Nucleus accumbens (tissue), 56 donors: ENCODE measurements at places on chromosomes 7 and 10.

DNA sequence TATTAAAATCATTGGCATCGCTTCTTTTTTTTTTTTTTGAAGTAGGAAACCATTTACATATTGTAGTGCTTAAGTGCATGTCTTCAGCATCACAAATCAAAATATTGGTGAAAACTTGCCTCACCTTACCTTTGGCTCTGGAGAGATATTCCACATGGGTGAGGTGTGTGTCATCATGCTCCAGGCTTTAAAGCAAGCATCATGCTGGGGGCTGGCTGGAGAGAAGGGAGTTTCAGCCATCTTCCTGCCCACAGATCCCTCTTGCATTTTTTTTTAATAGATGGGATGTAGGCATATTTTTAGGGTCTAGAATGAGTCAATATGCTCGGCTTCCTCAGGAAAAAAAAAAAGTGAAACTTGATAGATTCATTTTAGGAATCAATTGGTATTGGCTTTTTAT is 2.3 kb upstream of the INSYN2A start:
- no peak for DNase-seq

GRCh38 chr7:158828133-158829020 is 932 bp downstream of the ESYT2 start:
- DNase-seq, result no peak

DNA sequence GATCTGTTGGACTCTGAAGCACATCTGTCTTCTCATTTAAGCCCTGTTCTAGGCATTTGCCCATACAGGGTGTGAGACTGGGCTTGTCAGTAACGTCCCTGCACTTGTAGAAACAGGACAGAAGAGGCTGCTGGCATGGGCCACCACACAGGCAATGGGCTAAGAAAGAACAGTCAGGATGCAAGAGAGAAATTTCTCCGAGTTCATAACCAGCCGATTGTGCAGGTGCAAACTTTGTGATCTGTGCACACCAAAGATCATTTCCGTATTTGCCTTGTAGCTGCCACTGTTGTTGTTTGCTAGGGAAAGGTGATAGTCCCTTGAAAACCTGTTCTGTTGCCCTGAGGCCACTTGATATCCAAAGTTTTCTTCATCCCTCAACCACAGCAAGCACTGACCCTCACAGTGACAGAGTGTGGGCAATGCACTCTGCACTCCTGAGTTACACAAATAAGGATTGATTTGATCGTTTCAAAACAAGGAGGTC is 20.3 kb downstream of the KLF6 start:
- no peak for DNase-seq

DNA sequence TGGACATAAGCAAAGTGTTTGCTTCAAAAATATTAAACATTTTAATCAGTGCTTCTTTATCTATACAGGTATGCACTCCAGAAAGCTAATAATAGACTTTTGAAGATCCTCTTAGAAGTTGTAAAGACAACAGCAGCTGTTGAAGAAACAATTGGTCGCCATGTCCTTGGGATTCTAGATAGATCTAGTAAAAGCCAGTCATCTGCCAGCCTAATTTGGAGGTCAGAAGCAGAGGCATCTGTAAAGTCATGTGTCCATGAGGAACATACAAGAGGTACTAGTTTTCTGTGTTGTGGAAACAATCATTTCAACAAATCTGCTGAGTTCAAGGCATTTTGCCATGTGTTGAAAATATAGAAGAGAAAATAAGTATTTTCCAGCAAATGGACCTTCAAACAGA is 89.3 kb downstream of the CYP51A1 start:
- DNase-seq, result no peak

DNA sequence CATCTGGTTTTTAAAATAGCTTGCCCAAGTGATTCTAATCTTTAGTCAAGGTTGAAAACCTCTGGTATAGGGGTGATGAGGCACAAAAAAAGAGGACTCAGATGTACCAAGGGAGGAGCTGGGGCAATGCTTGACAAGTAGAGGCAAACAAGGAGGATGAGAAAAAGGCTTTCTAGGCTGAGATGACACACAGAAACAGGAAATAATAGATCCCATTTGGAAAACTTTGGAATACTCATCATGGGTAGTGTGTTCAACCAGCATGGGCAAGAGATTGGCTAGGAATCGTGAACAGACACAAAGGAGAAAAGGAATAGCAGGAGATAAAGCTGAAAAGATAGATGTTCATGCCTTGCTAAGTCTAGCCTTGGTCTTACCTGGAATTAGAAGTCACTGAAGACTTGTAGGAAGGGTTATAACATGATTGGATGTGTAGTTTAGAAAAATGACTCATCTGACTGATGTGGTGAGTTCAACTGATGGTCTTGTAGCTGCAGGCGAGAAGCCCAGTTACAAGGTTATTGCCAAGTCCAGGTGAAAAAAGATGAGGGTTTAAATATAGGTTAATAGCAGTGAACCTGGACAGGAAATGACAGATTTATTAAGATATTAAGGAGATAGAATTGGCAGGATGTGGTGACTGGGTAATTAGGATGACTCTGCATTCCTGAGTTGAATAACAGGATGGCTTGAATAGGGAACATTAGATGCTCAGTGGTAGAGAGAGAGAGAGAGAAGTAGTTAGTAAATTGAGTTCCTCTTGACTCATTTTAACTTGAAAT is 214.0 kb upstream of the LRGUK start:
- DNase-seq, result no peak

DNA sequence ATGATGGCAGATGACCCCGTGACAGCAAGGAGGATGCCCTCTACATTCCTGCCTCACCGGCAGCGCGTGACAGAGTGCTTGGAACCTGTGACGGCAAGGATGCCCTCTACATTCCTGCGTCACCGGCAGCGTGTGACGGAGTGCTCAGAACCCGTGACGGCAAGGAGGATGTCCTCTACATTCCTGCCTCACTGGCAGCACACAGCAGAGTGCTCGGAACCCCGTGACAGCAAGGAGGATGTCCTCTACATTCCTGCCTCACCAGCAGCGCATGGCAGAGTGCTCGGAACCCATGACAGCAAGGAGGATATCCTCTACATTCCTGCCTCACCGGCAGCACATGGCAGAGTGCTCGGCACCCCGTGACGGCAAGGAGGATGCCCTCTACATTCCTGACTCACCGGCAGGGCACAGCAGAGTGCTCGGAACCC is 231.0 kb downstream of the DIP2C start:
- no peak for DNase-seq

DNA sequence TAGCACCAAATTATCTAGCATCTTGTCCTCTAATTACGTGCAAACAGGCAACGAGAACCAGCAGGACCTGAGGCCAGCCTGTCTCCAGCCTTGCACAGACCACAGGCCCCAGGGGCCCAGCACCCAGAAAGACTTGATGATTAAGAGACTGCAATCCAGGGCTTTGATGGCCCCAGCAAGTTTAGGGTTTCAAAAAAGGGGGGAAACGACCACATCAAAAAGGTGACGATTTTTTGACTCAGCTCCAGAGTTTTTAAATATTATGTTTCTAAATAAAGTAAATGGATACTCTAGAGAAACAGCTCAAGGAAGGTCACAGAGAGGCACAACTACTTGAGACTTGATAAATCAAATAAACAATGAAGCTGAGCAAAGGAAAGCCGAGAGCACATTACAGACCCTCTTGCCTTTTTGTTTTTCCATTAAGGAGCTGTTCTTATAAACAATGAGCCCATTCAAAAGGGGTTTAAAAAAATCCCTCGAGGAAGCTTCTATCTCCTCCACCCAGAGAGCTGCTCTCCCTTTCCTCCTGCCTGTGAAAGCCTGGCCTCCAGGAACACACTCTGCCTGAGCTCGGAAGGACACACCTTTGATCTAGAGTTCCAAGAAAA is 44.1 kb downstream of the GLI3 start:
- no peak for DNase-seq

- DNase-seq, result no peak
These were observed 56.0 kb downstream of the MKLN1 start for GRCh38 chr7:131383417-131384285.

- no peak for DNase-seq
These were observed 91.5 kb downstream of the SEMA3D start for GRCh38 chr7:85095366-85095765.

- no peak for DNase-seq
These were observed 62.9 kb upstream of the FAM171A1 start for GRCh38 chr10:15433850-15434537.

DNA sequence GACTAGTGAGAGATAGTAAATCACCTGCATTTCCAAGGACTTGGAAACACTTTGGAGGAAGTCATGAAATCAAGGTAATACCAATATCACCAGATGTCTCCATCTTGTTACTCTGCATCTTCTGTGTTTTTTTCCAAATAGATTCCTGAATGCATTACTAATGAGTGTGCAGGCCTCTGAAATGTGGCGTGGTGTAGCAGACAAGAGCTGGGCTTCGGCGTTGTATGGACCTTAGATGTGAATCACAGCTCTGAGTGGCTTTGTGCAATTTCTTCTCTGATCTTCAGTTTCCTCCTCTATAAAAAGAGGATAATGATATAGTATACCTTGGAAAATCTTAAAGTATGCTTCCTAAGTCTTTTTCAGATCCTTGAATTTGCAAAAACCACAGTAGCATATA is 9.6 kb upstream of the MYPN start:
- DNase-seq, result no peak

DNA sequence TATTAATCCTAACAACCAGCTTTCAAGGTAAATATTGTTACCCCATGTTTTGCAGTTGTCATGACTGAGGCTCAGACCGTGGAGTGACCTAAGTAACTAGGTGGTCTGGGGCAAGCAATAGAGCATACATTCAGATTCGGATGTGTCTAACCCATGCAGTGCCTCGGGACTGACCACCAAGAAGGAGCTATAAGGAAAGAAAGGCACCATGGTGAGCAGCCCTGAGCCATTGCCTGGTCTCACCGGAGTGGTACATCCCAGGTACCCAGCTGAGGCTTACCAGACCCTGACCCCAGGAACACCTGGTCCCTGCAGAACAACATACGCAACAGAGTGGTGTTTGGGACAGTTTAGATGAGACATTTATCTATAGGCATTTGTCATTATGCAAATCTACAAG is 175.5 kb upstream of the ZMIZ1 start:
- DNase-seq, result no peak

DNA sequence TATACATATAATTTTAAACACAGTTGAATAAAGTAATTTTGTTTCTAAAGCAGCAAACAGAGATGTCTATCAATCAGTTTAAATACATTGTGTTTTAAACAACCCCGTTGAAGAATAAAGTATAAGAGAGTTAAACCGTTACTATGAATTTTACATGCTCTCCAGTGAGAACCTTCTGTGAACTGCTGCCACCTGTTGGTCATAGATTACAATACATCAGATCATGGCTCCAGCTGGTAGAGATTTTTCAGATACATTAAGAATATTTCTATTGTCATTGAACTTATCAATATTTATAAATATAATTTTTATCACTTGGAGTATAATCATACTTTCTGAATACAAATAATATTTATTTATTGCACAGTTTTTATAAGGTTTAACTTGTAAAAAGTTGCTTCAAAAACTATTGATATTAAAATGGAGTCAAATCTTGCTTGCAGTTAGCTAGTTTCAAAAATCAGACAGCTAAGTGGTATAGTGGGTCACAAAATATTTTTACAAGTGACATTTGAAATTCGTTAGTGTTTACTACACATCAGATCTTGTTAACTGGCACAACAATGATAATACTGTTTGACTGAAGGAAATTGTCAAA is 561.2 kb upstream of the PHF14 start:
- no peak for DNase-seq

DNA sequence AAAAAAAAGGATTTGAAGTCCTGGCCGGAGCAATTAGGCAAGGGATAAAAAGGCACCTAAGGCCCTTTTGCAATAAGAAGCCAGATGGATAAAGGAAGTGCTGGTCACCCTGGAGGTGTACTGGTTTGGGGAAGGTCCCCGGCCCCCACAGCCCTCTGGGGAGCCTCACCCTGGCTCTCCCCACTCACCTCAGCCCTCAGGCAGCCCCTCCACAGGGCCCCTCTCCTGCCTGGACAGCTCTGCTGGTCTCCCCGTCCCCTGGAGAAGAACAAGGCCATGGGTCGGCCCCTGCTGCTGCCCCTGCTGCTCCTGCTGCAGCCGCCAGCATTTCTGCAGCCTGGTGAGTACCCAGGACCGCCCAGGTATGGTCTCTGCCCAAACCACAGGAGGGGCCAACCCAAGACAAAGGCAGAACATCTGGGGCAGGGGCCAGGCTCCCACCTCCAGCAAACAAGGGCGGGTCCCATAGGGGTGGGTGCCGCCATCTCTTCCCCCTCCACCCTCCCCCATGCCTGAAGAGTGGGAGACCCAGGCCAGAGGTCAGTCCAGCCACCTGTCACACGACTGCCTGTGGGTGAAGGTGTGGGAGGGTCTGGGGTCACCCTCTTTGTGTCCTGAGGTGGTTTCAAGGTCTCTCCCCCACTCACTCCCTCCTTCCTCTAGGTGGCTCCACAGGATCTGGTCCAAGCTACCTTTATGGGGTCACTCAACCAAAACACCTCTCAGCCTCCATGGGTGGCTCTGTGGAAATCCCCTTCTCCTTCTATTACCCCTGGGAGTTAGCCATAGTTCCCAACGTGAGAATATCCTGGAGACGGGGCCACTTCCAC is at the start of gene PILRB:
TSS of gene PILRB (plus strand) at position 91 of the 830 bp plus-strand sequence. CDS start at position 277, 186 bp downstream.
- no peak for DNase-seq

DNA sequence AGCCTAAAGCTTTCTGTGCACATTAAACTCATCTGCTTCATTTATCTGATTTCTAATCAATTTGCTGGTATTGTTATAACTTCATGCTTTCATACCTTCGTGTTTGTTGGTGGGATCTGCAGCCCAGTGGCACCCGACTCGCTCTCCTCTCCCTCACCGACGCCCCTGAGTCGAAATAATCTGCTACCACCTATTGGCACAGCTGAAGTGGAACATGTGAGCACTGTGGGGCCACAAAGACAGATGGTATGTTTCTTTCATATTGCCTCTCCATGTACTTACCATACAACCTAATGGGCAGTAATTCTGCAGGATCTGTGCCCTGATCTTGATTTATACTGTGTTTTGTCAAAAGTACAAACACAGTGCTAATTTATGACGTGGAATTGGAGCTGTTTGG is 12.4 kb downstream of the DNAJC9 start:
- no peak for DNase-seq
